ENCODE measurements at places on chromosomes 2 and 18.

GRCh38 chr2:240707043-240707756 is 15.5 kb downstream of the AQP12A start:
- no peak for DNase-seq

GRCh38 chr2:130355172-130355577 is 681 bp upstream of the PTPN18 start:
- no peak for DNase-seq

- no peak for DNase-seq
These were observed 16.1 kb downstream of the TMEM247 start for GRCh38 chr2:46495231-46496030.

GRCh38 chr18:52422985-52423601 is 83.1 kb downstream of the DCC start:
- no peak for DNase-seq

- no peak for DNase-seq
These were observed 159.2 kb downstream of the GULP1 start for GRCh38 chr2:188450732-188451483.

GRCh38 chr2:205644018-205644417 is 38.3 kb upstream of the NRP2 start:
- no peak for DNase-seq

- DNase-seq: no peak
These were observed 65.5 kb downstream of the MRO start for GRCh38 chr18:50754297-50754696.
